NCI-H2107 (cell line): ENCODE measurements at places on chromosomes 4 and X.

DNA sequence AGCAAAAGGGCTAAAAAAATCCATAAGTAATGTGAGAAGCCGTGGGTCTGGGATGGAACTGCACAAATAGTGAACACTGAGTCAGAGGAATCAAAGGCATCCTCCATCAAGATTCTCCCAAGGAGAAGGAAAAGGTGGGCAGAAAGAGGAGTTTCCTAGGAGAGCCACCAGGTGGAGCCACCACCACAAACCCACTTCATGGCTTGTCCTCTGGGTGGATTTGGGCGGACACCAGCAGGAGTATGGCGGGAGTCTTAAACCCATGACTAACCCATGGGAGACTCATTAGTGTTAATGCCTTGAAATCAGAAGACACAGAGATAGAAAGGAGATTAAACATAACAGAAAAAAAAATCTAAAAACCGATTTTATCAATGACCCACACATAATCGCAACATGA lies 147.7 kb downstream of the SH3KBP1 start:
- no peak for DNase-seq

- DNase-seq = no peak
Measured at GRCh38 chr4:94722748-94723147, 35.0 kb upstream of the BMPR1B start.

GRCh38 chr4:30719454-30720020 lies 632 bp upstream of the PCDH7 start:
- no peak for DNase-seq

GRCh38 chrX:71181910-71182799 lies 37.5 kb downstream of the NLGN3 start:
- DNase-seq = peak; percentile 92

DNA sequence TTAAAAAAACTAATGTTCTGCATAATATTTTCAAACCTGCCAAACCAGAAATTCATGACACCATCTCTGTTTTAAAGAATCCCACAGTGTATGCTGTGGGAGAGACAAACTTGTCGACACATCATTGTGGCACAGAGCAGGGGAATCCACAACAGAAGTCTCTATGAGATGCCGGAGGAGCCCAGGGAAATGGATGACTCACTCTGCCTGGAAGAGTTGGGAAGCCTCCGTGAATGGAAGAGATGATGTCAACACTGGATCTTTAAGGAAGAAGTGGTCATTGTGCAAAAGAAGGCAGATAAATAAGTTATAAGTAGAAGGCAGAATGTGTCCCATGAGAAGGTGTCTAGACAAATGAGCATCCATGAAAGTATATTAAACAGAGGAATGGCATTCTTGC lies 595.1 kb downstream of the RAB28 start:
- DNase-seq = no peak

DNA sequence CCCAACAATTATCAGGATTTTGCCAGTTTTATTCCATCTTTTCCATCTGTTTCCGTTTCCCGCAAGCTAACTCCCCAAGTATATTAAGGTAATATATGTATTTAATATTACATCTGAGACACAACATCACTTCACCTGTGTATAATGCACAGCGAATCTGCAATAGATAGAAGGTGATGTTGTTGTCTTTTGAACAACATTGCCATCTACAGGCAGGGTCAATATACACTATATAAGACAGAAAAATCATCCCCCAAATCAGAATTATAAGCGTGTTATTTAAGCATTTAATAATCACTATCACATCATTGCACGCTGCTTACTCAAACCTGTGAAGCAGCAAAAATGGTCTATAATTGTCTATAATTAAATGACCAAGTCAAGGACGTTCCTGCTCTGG lies 1115.5 kb downstream of the NLGN4X start:
- DNase-seq = no peak

DNA sequence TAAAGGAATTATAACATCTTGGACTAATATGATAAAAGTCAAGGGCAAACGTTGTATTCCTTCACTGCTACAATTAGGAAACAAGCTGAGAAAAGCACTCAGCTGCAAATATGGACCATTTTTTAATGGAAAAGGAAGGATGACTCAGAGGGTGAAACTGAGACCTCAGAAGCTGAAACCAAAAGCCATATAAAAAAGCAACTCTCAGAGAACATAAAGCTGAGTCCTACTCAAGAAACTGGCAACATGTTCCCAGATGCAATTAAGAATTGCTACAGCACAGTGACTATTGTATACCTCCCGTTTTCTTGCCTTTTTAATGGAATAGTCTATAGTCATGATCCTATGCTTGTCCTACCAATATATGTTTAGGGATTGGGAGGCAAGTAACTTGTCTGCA lies 1106.4 kb upstream of the INTU start:
- DNase-seq = no peak

- no peak for DNase-seq
Measured at GRCh38 chr4:6207602-6208001, 7.3 kb upstream of the JAKMIP1 start.

DNA sequence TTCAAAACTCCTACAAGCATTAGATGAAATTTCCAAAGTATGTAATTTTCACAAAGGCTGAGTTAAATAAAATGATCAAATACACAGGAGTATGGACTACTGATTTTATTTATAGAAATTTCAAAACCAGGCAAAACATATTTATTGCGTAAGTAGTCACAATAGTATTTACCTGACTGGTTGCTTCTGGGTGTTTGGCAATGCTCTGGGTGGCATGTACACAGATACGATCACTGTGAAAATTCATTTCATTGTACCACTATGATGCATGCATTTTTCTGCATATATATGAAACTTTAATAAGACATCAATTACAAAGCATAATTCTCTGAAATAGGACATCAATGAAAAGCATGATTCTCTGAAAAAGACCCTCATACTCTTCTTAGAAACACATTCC lies 384.2 kb downstream of the TLL1 start:
- DNase-seq = no peak

DNA sequence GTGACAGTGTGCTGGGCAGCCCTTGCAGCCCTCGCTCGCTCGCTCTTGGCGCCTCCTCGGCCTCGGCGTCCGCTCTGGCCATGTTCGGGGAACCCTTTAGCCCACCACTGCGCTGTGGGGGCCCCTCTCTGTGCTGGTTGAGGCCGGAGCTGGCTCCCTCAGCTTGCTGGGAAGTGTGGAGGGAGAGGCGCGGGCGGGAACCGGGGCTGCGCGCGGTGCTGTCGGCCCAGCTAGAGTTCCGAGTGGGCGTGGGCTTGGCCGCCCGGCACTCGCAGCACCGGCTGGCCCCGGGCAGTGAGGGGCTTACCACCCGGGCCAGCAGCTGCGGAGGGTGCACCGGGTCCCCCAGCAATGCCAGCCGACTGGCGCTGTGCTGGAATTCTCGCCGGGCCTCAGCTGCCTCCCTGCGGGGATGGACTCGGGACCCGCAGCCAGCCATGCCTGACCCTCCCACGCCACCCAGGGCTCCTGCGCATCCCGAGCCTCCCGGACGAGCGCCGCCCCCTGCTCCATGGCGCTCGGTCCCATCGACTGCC lies 770.1 kb upstream of the GALNTL6 start:
- DNase-seq = no peak

DNA sequence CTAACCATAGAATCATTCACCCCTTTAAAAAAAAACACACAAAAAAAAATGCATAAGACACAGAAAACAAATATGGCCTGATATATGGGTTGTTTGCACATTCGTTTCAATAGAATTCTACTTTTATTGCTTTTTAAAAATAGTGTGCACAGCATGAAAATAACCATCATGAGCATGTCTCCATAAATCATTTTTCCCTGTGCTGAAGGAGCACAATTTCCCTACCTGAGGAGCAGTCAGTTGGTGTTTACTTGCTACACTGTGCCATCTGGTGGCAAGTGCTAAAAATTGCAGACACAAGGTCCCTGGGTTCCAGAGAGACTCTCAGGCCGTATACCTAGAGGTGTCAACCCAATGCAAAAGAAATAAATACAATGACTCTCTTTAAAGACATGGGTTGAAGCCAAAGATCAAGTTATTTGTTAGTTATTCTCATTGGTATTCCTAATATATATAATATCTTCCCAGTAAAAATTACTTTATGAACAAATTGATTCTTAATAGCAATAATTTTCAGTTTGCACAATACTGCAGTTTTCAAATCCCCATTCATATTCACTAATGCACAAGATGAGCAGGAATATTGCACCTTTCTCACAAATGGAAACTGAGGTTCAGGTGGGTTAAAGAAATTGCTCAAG lies 551.4 kb downstream of the IQCM start:
- no peak for DNase-seq

DNA sequence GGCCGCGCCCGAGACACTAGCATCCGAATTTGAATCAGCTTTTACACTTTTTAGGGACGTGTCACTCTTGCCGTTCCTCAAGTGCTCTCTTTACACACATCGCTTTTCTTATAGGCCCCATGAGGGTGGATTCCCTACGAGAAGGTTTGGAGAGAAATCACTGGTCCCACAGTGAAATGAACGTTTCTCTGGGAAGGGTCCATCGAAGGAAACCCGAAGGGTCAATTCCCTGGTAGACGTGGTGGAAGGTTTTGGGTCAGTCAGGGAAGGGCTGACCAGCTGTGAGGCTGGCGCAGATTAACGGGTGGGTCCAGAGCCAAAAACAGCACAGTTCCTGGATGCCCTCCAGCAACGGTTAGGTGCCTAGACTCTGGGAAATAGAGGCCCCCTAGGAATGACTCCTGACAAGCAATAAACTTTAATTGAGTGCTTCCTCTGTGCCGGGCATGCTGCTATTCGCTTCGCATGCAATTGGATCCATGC lies 35.9 kb downstream of the ETDC start:
- no peak for DNase-seq

GRCh38 chr4:10080589-10081217 lies 35.9 kb downstream of the WDR1 start:
- DNase-seq = no peak

DNA sequence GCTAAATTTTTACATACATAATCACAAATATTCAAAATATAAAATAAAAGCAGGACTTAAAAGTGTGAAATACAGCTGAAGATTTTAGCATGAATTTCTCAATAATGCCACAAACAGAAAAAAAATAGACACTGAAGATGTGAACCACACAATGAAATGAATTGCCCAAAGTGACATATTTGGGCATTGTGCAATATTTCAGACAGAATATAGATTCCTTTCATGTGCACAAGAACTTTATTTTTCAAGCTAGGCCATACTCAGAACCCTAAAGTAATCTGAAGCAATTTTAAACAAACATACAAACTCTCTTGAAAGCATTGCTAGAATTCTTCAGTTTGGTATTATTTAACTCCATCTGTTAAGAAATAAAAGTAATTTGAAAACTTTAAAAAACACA lies 764.1 kb downstream of the STIM2 start:
- DNase-seq = no peak

DNA sequence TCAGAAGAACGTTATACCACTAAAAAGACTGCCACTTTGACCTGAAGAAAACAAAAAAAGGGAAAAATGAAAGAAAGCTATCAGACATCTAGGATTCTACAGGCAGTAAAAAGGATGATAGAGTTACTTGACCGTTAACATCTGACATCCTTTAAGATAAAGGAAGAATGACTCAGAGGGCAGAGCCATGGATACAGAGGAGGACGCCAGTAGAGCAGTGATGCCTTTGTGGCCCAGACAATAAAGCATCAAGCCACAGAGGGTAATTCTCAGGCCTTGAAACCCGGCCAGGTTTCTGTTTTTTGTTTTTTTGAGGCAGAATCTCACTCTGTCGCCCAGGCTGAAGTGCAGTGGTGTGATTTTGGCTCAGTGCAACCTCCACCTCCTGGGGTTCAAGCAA lies 9.5 kb upstream of the BEX1 start:
- no peak for DNase-seq

DNA sequence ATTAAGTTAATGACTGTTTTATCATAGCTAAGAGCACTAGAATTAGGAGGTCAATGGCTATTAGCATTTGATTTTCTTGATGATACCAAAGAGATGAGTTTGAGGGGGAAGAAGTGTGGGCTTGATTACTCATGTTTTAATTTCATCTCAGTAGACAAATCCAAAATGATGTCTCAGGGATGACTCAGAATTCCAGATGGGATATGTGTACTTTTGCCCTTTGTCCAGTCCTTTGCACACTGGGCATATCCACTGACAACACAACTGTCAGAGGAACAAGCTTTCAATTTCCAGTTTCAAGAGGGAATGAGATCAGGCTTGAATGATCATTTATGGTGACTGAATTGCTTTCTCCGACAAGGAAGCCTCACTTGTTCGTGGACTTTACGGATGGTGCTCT lies 325.3 kb upstream of the FTHL17 start:
- DNase-seq = no peak

GRCh38 chrX:150615356-150615755 lies 46.9 kb downstream of the MTM1 start:
- no peak for DNase-seq

GRCh38 chr4:182564724-182565369 lies 321.6 kb downstream of the TENM3 start:
- no peak for DNase-seq

DNA sequence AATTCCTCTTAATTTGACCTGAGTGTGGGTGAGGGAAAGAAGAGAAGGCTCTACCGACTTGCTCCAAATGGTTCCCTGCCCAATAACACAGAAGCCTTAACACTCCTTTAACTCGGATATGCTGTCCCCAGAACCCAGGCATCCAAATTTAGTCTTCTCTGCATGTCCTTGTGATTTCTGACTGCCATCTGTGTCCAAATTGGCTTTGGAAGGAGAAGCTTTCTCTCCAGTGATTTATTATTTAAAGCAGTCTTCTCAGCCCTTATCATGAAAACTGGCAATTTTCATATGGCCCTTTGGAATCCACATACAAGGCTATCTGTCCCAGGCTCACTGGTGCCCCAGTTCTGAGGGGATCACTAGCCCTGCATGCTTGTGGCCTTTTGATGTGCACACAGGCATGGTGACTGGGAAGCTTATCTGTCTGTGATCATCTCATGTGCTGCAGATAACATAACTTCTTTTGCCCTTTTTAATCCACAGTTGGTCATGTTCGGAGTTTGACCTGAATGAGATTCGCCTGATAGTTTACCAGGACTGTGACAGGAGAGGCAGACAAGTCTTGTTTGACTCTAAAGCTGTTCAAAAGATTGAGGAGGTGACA lies 56.7 kb downstream of the FNIP2 start:
- no peak for DNase-seq

DNA sequence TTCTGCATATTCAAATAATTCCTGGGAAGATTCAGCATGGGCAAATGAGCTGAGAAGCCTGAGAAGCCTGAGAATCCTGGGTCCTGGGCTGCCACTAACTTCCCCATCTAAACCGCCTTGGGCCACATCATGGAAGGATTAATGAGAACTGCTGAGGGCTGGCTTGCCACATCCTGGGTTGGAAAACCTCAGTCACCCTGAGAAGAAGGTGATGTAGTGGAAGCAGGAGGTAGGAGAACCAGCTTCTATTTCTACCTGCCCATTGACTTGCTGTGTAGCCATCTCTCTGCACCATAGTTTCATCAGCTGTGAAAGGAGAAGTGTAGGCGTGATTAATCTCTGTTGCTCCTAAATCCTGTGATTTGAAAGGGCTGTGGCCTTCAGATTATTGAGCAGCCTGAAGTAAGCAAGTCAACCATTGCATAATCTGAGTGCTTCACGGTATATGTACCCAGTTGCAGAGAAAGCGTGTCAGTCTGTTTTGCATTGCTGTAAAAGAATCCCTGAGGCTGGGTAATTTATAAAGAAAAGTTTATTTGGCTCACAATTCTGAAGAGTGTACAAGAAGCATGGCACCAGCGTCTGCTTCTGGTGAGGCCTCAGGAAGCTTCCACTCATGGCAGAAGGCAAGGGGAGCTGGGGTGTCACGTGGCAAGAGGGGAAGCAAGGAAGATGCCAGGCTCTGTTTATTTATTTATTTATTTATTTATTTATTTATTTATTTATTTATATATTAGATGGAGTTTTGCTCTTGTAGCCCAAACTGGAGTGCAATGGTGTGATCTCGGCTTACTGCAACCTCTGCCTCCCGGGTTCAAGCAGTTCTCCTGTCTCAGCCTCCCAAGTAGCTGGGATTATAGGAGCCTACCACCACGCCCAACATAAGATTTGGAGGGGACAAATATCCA lies 140.9 kb upstream of the ATP6AP2 start:
- no peak for DNase-seq
